Fibroblast of pulmonary artery (primary cell): ENCODE measurements at places on chromosomes 2 and 18.

GRCh38 chr2:70003093-70003830 is 41.8 kb upstream of the ASPRV1 start:
- no peak for DNase-seq

DNA sequence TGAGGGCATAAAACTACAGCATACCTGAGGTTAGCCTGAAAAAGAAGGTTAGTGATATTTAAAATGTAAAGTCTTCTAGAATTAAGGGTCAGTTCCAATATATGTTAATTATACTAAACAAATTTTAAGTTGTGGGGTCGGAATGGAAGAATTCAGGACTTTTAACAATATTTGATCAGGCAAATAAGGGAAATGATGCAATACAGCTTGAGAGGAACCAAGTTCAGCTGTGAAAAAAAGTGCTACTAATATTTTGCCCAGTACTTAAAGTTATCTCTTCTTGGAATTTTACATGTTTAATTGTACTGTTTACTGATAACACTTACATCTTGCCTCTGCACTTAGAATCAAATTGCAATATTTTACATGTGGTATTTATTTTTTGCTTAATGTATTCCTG is 345.5 kb upstream of the CWC22 start:
- DNase-seq: no peak

DNA sequence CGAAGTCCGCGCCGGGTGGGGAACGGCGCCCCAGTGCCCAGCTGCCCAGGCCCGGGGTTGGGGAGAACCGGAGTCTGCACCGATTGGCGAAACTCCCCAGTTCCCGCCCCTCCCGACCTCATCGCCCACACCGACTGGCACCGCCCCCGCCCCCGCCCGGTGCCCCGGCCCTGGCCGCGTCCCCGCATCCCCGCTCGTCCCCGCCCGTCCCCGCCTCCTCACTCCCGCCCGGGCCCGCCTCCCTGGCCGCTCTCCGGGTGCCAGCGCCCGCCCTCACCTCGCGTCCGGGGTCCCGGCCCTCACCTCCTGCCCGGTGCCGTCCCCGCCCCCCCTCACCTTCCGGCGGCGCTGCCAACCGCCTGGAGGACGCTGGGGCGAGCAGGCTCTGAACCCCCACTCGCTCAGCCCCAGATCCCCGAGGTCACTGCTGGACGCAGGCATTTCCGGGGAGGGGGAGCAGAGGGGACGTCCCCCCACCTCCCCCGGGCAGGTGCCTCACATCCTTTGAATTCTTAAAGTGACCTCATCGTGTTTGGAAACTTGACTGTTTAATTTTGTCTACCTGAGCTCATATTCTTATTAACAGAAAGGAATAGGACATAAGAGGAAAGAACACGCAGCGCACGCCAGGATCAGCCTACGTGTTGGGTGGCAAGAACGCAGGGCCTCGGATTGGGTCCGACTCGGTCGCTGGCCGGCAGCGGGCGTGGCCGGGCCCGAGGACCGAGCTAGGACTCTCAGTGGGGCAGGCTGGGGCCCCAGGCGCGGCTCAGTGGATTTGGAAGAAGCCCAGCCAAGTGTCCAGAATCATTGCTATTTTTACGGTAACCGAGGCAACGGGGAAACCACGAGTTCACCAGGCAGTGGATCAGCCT is at the start of gene FAM110C:
Gene FAM110C (minus strand): TSS at position 35 of the 875 bp plus-strand sequence. CDS start 120 bp downstream, outside the sequence.
- DNase-seq: peak; percentile 19

- no peak for DNase-seq
These were observed 98.4 kb upstream of the SP3 start for GRCh38 chr2:174063492-174064092.

- peak; percentile 75 for DNase-seq
These were observed at the start of gene ANKMY1 for GRCh38 chr2:240557808-240558207. TSS of gene ANKMY1 (minus strand) at chr2:240557988. CDS start at chr2:240557335, 653 bp downstream.

GRCh38 chr2:174870787-174871186 is 106.5 kb upstream of the CHRNA1 start:
- DNase-seq: no peak

GRCh38 chr2:156005999-156006712 is 326.4 kb downstream of the NR4A2 start:
- DNase-seq: no peak
